Right lobe of liver (tissue), 6 donors: ENCODE measurements at places on chromosomes 4 and X. TPM values are rescaled to one million over a fixed set of nuclear protein-coding genes. Genes with fewer than 3 reads are reported as not detected.

Gene FAM9B
- total RNA-seq: 0.87 TPM

Gene PAK3
- total RNA-seq: 0.24 TPM

Gene FAM236B
- not detected for total RNA-seq

Gene GDPD2
- not detected for total RNA-seq

Gene GABRG1
- total RNA-seq: not detected

Gene LPAR4
- total RNA-seq: not detected

Gene STOX2
- total RNA-seq: 1.9 TPM

Gene PDE5A
- total RNA-seq: 1.4 TPM

Gene SHOX
- total RNA-seq: not detected

DNA sequence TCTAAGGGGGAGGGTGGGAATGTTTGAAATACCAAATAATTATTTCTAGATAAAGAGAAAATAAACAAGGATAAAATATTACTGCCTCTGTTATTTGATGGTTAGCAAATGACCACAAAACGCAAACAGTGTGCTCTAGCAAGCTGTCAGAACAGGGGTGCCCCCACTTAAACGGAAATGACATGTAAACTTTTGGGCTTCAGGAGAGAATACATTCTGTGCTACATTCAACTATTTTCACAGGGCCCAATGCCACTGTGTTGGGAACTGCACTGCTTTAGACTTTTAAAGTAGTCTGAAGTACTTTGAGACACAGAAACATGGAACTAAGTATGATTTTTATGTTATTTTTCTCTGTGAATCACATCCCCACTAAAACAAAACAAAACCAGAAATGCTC, 14.1 kb downstream of the CD40LG start:
- DNase-seq: no peak
- no peaks in the 10 kb centered on the region for H3K36me3 ChIP-seq
- H3K27me3 ChIP-seq: no peaks in the 10 kb centered on the region
- no peak overlapping the region for H3K27ac ChIP-seq
- no peak overlapping the region for H3K4me3 ChIP-seq
- no peaks in the 10 kb centered on the region for H3K4me1 ChIP-seq

GRCh38 chr4:181756451-181757095, 486.6 kb upstream of the TENM3 start:
- H3K27me3 ChIP-seq: no peaks in the 10 kb centered on the region
- no peak overlapping the region for H3K4me3 ChIP-seq
- H3K4me1 ChIP-seq: no peaks in the 10 kb centered on the region

DNA sequence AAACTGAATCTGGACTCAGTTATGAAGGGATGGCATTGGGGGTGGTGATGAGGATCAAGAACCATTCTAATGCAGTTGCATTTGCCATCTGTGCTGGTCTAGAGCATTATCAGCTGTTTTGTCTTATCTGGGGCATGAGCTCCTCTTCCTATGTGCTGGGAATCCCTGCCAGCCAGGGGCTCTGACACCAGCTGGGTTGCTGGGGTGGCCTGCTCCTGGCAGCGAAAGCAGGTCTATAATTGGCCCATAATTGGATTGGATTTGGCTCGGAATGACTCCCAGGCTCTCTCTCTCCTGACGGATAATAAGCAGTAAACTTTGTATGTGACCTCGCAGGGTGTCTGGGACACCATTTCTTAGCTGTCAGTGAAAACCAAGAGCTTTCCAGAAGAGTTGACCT, 34.1 kb downstream of the SMPX start:
- H3K27me3 ChIP-seq: no peaks in the 10 kb centered on the region
- H3K4me3 ChIP-seq: no peak overlapping the region
- no peaks in the 10 kb centered on the region for H3K36me3 ChIP-seq
- H3K4me1 ChIP-seq: no peaks in the 10 kb centered on the region
- DNase-seq: no peak

DNA sequence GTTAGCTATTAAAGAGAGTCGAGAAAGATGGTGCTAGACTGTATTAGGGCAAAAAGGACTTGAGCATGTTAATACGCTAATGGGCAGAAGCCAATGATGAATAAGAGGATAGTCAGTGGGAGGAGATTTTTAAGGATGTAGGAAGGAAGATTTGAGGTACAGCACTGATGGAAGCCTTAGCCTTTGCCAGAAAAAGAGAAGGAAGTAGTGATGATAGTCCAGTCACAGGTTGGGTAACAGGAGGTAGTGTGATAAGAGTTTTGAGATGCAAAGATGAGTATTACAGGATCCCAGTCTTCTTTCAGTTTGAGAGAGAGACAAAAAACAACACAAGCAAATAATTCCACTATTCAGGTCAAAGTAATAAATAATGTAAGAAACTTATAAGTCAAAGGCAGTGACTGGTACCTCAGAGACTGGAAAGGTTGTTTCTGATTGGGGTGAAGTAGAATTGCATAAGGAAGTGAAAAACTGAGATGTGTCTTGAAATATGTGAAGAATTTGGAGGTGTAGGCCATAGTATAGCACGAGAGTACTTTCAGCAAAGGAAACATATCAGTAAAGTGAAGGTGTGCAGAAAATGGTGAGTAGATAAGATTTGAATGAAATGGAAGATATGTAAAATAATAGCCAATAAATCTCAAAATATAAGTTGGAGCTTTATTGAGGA, 22.1 kb upstream of the NDNF start:
- no peaks in the 10 kb centered on the region for H3K36me3 ChIP-seq
- no peaks in the 10 kb centered on the region for H3K27me3 ChIP-seq
- no peak for DNase-seq
- no peak overlapping the region for H3K4me3 ChIP-seq

GRCh38 chr4:87365348-87365747, 25.6 kb downstream of the HSD17B11 start:
- H3K4me3 ChIP-seq: no peak overlapping the region
- no peaks in the 10 kb centered on the region for H3K27me3 ChIP-seq
- DNase-seq: no peak
- H3K36me3 ChIP-seq: no peaks in the 10 kb centered on the region

- no peaks in the 10 kb centered on the region for H3K27me3 ChIP-seq
- no peak overlapping the region for H3K27ac ChIP-seq
- H3K4me1 ChIP-seq: peaks cover 6% of the 10 kb centered on the region
- no peaks in the 10 kb centered on the region for H3K36me3 ChIP-seq
- DNase-seq: no peak
- H3K4me3 ChIP-seq: no peak overlapping the region
These were observed 22.4 kb downstream of the TSC22D3 start for GRCh38 chrX:107753187-107753586.

GRCh38 chr4:152010710-152011079, 249.9 kb upstream of the GATB start:
- no peaks in the 10 kb centered on the region for H3K36me3 ChIP-seq
- no peak overlapping the region for H3K4me3 ChIP-seq
- H3K4me1 ChIP-seq: no peaks in the 10 kb centered on the region
- no peaks in the 10 kb centered on the region for H3K27me3 ChIP-seq
- no peak overlapping the region for H3K27ac ChIP-seq

GRCh38 chr4:60814549-60814948, 385.6 kb upstream of the ADGRL3 start:
- no peaks in the 10 kb centered on the region for H3K4me1 ChIP-seq
- no peaks in the 10 kb centered on the region for H3K27me3 ChIP-seq
- DNase-seq: no peak
- H3K4me3 ChIP-seq: no peak overlapping the region
- H3K36me3 ChIP-seq: no peaks in the 10 kb centered on the region

GRCh38 chr4:182923796-182924340, 6.7 kb upstream of the DCTD start:
- no peaks in the 10 kb centered on the region for H3K27me3 ChIP-seq
- peaks cover 11% of the 10 kb centered on the region for H3K4me1 ChIP-seq
- H3K27ac ChIP-seq: no peak overlapping the region
- no peak overlapping the region for H3K4me3 ChIP-seq
- no peaks in the 10 kb centered on the region for H3K36me3 ChIP-seq

GRCh38 chr4:20724915-20725314, 24.7 kb downstream of the PACRGL start:
- no peak overlapping the region for H3K27ac ChIP-seq
- H3K4me3 ChIP-seq: no peak overlapping the region
- no peak for DNase-seq
- no peaks in the 10 kb centered on the region for H3K4me1 ChIP-seq
- H3K36me3 ChIP-seq: no peaks in the 10 kb centered on the region
- no peaks in the 10 kb centered on the region for H3K27me3 ChIP-seq

DNA sequence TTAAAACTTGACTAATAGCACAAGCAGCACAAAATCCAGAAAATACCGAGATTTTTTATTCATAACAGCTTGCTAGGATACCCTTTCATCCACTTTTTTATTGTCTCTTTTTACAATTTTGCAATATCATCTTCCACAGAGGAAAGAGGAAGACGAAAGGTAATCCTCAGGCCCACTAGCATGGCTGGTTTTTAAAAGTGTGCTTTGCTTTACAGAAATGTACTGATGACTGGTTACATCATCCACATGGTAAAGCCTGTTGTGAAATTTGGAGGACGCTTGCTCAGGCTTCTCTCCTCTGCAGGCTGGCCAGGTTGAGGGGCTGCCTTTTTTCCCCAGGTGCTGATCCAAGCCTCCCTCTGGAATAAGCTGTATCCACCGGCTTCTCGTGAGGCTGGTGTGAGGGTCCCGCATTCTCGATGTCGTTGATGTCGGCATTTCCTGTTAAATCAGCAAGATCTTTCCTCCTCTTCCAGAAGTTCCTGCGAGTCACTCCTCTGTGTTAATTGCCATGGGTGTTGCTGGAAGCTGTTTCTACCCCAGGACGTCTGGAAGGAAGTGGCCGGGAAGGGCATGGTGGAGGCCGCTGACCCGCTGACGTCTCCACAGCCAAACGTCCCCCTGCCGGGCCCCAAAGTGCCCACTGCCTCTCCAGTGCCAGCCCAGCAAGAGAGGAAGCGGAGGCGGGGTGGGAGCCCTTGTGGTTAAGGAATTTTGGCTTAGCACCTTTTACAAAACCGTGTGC, 5.8 kb upstream of the DGKQ start:
- H3K36me3 ChIP-seq: no peaks in the 10 kb centered on the region
- DNase-seq: no peak
- no peaks in the 10 kb centered on the region for H3K4me1 ChIP-seq
- H3K27me3 ChIP-seq: no peaks in the 10 kb centered on the region

GRCh38 chr4:123843137-123843536, 446.5 kb downstream of the SPRY1 start:
- H3K36me3 ChIP-seq: no peaks in the 10 kb centered on the region
- DNase-seq: no peak
- H3K27ac ChIP-seq: no peak overlapping the region
- H3K4me3 ChIP-seq: no peak overlapping the region

GRCh38 chr4:21827575-21827974, 121.0 kb downstream of the KCNIP4 start:
- H3K27ac ChIP-seq: no peak overlapping the region
- no peaks in the 10 kb centered on the region for H3K36me3 ChIP-seq
- DNase-seq: no peak

GRCh38 chr4:137685357-137685756, 153.1 kb upstream of the PCDH18 start:
- no peaks in the 10 kb centered on the region for H3K36me3 ChIP-seq
- no peaks in the 10 kb centered on the region for H3K27me3 ChIP-seq
- H3K4me1 ChIP-seq: no peaks in the 10 kb centered on the region

DNA sequence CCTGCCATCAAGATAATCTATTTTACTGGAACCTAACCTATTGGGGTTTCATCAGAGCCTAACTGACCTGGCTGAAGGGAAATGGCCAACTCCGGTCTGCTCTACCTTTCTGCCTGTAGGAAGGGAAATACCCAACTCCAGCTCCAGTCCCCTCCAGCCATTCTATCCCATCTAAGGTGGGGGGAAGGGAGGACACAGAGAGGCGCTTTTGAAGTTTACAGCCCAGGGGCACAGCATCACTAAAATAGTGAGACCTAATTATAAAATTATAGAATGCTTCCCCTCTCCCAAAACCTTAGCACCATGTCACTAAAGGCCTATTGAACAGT, 27.8 kb upstream of the ACSL4 start:
- H3K27me3 ChIP-seq: no peaks in the 10 kb centered on the region
- H3K4me3 ChIP-seq: no peak overlapping the region
- DNase-seq: no peak
- H3K36me3 ChIP-seq: no peaks in the 10 kb centered on the region
- no peaks in the 10 kb centered on the region for H3K4me1 ChIP-seq

GRCh38 chrX:56281789-56282188, 49.6 kb downstream of the KLF8 start:
- H3K4me1 ChIP-seq: no peaks in the 10 kb centered on the region
- no peak overlapping the region for H3K27ac ChIP-seq
- no peaks in the 10 kb centered on the region for H3K27me3 ChIP-seq
- no peak overlapping the region for H3K4me3 ChIP-seq

DNA sequence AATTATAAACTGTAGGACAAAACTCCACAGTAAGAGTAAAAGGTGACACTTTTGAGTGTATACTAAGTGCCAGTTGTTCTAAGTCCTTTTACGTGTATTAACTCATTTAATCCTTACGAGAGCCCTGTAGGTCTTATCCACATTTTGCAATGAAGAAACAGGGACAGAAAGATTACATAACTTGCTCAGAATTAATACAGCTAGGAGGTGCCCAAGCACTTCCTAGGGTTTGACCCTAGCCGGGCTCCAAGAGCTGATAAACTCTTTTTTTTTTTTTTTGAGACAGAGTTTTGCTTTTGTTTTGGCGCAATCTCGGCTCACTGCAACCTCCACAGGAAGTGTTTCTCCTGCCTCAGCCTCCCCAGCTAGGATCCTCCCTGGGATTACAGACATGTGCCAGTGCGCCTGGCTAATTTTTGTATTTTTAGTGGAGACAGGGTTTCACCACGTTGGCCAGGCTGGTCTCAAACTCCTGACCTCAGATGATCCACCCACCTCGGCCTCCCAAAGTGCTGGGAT, 110.4 kb downstream of the UBE2K start:
- DNase-seq: no peak
- no peaks in the 10 kb centered on the region for H3K4me1 ChIP-seq
- H3K36me3 ChIP-seq: no peaks in the 10 kb centered on the region

GRCh38 chrX:5965406-5965805, 263.3 kb downstream of the NLGN4X start:
- no peaks in the 10 kb centered on the region for H3K36me3 ChIP-seq
- no peaks in the 10 kb centered on the region for H3K4me1 ChIP-seq
- H3K4me3 ChIP-seq: no peak overlapping the region

DNA sequence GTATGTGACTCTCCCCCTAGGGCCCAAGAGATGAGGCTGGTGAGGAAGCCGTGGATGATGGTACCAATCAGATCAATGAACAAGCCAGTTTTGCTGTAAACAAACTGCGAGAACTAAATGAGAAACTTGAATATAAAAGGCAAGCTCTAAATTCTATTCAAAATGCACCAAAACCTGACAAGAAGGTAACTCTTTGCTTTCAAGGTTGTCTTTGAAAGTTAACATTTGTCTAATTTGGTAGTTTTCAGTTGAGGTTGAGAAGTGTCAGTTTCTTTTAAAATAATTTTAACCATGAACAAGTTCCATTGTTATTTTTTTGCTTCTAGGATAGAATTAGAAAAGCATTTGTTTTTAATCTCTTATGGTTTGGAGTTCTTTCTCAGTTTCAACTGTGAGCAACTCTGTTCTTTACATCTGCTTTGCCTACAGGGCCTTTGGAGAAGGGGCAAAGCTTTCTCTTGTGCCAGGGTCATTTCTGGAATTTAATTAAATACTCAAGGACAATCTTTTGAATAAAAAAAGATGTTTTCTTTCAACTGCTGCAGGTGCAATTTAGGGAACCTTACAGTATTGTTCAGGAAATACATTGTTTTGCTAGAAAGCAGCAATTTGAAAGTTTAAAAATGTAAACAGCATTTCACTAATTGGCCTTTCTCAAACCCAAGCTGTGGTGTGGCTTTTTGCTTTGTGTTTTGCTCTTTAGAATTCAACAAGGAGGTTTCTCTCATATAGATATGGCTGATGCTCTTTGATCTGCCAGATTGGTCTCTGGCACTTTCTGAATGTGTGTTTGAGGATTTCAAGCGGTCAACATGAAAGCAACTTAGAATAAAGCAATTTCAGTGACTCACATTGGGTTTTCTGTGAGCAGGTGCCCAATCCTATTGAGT, 62.9 kb downstream of the LRP2BP start:
- H3K4me3 ChIP-seq: no peak overlapping the region
- no peaks in the 10 kb centered on the region for H3K27me3 ChIP-seq
- DNase-seq: no peak
- no peaks in the 10 kb centered on the region for H3K36me3 ChIP-seq
